ENCODE measurements at places on chromosomes 6 and 20.
A peak's percentile ranks its signal among the peaks of the same experiment; 100 is the strongest.

DNA sequence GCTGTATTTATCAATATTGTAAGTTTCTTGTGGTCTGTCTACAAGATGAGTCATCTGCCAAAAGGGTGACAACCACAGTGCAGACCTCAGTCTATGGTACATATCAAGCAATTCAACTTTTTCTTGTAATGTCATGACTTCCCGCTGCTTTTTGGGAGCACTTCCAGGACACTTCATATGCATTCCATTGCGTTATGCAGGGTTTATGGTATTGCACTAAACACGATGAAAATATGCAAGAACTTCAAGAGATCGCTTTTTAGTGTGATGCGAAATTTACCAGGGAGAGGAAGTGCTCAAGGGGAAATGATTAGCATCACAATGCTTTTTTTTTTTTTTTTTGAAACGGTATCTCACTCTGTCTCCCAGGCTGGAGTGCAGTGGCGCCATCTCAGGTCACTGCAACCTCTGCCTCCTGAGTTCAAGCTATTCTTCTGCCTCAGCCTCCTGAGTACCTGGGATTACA, 166.5 kb downstream of the TFAP2A start:
- DNase-seq, result no peak

DNA sequence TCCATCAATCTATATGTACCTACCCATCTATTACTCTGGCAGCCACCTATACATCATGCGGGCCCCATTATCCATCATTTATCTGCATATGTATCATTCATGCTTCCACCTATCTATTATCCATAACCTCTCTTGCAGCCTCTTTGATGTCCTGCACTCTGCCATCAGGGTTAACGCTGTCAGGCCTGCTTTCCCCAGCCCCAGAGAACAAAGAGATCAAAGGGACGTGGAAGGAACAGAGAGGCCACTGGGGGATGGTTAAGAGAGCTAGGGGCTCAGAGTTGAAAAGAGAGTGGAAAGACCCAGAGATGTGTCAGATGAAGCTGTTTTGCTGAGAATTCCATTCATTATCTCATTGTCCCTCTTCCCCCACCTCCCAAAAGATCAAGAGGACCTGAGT, 67.3 kb upstream of the CCDC167 start:
- no peak for DNase-seq

GRCh38 chr20:60512443-60512842, 554.2 kb downstream of the CDH26 start:
- DNase-seq, result no peak

- no peak for DNase-seq
Measured at GRCh38 chr6:25010902-25011625, 75.3 kb upstream of the RIPOR2 start.

DNA sequence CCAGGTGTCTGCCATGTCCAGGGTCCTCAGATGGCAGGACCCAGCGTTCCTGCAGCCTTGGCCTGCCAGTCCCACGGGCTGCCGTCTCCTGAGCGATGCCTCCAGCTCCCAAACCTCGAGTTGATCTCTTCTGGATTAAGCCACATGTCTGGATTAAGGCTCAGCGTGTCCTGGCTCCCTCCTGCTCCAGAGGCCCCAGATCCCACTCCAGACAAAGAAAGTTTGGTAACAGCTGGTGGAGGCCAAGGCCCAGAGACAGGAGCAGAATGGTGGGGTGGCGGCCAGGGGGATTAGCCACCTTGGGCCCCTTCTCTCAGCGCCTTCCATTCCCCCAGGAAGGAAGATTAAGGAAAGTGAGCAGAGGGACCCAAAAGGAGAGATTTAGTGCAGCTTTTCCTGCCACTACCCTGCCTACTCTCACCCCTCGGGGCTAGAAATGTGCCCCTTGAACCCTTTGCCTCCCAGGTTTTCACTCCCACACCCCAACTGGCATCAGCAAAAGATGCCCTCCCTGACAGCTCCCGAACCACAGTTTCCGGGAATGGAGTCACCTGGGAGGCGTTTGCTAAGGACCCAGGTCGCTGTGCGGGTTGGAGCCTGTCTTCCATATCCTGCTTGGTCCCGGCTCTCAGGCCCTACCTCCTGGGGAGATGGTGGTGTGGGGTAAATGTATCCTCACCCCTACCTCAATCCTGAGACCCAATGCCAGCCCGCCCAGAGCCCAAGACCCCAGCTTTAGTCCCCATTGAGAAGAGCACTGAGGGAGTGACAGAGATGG, 6.9 kb downstream of the SPDEF start:
- DNase-seq, result no peak

DNA sequence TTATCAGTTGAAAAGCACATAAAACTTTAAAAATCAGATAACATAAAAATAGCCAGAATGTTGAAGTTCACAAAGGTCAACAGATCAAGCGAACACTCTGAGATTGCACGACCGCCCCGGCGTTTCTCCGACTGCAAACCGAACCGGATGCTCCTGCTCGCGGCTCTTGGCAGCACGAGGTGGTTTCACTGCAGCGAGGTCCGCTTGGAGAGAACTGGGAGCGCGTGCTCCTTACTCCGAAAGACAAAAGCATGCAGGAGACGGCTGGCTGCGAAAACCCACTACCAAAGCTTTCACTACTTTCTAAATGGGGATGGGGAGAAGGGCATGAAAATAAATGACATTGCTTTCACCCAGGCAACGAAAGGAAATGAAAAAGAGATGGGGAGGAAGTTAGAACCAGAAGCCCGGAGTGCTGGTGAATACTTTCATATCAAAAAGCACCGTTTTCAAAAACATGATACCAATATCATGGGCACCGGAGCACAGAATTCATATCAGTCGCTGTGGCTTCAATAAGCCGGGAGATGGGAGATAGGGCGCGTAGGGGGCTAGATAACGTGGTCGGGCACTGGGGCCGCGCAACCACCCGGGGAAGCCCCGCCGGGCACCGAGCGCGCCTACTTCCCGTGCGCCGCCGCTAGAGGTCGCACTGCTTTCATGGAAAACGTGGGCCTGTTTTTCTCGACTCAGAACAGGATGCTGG, 8.3 kb upstream of the ANKRD60 start:
- peak; percentile 68 for DNase-seq

GRCh38 chr6:110042670-110043296, 64.7 kb downstream of the GPR6 start:
- DNase-seq, result no peak
